Endothelial cell of umbilical vein (primary cell): ENCODE measurements at places on chromosomes 6 and 20. TPM values are rescaled to one million over a fixed set of nuclear protein-coding genes. Genes with fewer than 3 reads are reported as not detected.

DNA sequence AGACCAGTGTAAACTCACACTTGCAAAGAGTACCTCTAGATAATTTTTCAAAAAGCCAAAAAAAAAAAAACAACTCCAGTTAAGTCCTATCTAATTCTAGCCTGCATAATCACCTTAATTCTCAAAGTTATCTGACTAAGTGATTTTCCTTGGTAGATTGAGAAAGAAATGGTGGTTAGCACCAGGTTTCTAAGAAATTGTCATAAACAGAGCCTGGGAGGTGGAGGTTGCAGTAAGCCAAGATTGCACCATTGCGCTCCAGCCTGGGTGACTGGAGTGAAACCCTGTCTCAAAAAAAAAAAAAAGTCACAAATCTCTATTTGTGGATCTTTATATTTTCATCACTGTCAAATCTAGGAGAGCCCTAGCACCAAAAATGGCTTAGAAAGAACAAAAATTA, 8.9 kb downstream of the FBXO5 start:
- DNase-seq: no peak

DNA sequence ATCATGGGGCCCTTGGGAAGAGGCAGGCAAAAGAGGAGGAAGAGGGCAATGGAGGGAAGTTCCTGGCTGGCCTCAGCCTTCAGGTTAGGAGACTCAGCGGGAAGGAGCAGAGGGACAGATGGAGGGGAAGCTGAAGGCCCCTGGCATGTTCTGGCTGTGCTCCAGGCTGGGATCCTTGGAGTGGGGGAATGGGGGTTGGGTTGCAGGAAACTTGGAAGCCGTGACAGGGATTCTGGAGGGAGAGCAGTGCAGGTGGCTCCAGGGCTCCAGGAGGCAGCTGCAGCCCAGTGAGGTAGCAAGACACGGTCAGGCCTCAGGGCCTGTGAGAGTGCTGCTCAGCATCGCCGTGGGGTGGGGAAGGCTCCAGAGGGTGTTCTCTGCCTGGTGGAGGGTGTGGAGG, 64.6 kb upstream of the SCP2D1 start:
- DNase-seq: no peak

GRCh38 chr6:142804490-142804889, 140.5 kb downstream of the HIVEP2 start:
- DNase-seq: no peak

GRCh38 chr20:634148-634925, 18.7 kb downstream of the SRXN1 start:
- DNase-seq: no peak

- DNase-seq: no peak
These were observed 88.3 kb downstream of the SSR1 start for GRCh38 chr6:7224731-7225130.

GRCh38 chr20:63831993-63832686, 1.1 kb upstream of the ZBTB46 start:
- no peak for DNase-seq

DNA sequence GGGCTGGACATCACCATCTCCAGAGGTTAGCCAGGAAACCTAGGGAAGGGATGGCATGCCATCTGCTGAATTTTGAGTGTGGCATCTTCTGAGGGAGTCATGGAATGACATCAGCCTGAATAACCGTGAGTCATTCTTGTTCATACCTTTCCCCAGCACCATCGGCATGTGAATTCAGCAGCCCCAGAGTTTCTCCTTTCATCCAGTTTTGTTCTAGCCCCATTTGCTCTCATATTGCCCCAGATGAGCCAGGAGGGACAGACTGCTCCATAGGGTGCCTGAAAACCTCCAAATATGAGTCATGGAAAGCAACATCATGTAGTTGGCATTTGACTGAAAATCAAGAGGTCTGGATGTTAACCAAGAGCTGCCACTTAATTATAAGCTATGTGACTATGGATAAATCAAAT, 219.2 kb upstream of the SGK1 start:
- no peak for DNase-seq

DNA sequence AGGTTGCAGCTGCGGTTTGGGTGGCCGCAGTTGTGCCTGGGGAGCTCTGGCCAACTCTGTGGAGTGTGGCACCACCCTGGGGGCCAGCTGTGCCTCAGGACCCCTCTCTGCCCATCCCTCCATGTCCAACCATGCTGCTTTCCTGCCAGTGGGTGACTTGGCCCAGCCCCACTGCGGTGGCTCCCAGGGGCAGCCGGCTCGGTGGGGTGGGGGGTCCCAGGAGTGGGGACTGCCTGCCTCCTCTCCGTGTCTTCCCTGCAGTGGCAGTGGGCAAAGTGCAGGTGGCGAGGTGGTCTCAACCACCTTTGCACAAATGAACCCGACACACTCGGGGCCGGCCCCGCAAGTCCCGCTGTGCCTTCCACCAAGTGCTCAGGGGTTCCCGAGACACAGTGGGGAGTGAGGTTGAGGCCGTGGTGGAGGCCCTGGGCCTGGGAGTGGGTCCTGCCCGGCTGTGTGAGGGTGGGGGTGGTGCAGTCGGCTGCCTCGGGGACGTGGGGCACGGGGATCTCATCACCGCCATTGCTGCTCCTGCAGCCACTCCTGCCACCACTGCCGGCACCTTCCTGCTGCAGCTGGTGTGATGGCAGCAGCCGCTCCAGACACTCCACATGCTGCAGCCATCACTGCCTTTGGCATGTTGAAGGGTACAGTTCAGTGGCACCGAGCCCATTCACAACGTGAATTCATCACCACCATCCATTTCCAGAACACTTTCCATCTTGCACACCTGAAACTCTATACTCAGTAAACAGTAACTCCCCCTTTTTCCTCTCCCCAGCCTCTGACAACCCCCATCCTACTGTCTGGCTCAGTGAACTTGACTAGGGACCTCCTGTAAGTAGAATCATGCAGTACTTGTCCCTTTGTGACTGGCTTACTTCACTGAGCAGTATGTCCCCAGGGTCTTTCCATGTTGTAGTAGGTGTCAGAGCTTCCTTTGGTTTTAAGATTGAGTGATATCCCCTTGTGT, 10.7 kb upstream of the SLCO4A1 start:
- DNase-seq: no peak

- DNase-seq: no peak
These were observed 8.8 kb upstream of the VSX1 start for GRCh38 chr20:25090492-25091429.

- DNase-seq: peak; percentile 11
These were observed 3.1 kb downstream of the MYL9 start for GRCh38 chr20:36544134-36545018.

DNA sequence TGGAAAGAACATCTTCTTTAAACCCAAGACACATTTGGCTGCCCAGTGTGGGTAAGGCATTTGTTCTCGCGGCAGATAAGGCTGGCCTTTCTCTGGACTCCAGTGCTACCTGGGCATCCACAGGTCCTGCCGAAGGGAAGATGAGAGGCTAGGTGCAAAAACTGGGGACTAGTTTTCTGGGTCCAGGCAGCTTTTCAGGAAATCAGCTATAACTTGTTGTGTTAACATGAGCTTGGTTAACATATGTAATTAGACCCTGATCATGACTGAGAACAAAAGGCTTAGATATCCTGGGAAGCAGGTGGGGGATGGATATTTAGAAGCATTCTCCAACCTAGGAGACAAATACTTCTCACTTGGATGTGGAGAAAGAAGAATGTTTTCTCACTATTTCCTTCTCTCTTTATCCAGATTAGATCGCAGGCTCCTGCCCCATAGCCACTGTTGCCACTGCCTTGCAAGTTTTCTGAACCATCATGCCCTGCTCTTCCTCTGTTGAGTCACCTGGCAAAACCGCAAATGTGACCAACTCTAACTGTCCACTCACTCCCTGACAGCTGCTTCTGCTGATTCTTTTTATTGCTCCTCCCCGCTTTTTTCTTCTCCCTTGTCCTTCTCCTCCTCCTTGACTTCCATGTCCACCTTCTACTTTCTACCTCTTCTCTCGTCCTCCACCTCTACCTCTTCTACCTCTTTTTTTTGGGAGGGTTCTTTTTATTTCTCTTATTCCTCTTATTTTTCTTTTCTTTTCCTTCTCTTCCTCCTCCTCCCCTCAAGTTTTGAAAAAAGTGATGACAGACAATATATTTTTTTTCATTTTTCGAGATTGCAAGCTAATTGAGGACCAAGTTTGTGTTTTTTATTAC, 258.1 kb downstream of the UTRN start:
- no peak for DNase-seq

DNA sequence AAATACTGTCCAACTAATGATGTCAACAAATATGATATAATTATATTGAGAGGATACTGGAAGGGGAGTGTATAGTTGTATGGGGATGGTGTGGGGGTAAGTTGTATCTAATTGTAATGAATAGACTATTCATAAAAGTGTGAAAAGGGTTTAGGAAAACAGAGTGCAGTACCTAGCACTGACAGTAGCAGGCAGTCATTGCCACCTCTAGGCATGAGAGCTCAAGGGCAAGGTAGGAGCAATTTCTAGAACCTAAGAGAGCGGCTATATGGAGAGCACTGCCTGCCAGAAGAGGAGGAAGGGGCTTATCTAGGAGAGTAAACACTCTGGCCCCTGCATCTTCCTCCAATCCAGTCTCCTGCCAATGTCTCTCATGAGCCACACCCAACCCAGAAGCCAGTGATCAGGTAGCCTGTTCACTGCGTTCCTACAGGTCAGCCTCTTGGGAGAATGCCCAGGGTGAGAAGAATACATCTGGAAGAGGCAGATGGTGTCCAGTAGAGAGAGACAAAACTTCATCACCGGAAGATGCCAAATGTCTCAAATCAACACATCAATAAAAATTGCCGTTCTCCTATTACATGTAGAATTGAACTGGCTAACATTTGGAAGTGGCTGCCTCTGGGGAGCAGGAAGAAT, 200.0 kb downstream of the LY86 start:
- DNase-seq: peak; percentile 30

DNA sequence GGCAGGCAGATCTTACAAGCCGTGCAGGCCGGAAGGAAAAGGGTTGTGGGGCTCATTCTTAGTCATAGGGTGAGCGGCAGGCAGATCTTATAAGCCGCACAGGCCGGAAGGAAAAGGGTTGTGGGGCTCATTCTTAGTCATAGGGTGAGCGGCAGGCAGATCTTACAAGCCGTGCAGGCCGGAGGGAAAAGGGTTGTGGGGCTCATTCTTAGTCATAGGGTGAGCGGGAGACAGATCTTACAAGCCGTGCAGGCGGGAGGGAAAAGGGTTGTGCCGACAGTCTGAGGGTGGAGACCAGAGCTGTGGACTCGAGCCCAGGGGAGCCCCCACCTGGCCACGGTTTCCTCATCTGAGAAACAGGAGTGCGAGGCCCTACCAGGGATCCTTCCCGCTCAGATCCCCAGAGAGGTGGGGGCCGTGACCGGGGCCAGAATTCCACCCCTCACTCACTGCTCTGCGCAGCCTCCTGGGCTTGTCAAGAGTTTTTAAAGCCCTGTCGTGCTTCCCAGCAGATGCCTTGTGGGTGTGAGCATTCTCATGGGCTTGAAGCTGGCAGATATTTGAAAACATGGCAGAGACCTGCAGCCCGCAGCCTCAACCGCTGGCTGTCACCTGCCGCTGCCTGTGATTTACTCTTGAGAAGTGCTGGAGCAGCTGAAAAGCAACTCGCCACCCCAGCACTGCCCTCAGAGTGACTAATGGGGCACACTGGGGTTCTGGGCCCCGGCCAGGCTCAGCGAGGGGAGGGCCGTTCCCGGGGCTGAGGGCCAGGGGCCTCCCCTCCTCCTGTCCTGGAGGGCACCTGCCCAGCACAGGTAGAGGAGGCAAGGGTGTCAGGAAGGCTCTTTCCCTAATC, 31.9 kb downstream of the NTSR1 start:
- DNase-seq: peak; percentile 85

GRCh38 chr6:16806363-16806762, 45.1 kb upstream of the ATXN1 start:
- DNase-seq: no peak

GRCh38 chr6:55033016-55033546, 141.2 kb upstream of the HCRTR2 start:
- no peak for DNase-seq

DNA sequence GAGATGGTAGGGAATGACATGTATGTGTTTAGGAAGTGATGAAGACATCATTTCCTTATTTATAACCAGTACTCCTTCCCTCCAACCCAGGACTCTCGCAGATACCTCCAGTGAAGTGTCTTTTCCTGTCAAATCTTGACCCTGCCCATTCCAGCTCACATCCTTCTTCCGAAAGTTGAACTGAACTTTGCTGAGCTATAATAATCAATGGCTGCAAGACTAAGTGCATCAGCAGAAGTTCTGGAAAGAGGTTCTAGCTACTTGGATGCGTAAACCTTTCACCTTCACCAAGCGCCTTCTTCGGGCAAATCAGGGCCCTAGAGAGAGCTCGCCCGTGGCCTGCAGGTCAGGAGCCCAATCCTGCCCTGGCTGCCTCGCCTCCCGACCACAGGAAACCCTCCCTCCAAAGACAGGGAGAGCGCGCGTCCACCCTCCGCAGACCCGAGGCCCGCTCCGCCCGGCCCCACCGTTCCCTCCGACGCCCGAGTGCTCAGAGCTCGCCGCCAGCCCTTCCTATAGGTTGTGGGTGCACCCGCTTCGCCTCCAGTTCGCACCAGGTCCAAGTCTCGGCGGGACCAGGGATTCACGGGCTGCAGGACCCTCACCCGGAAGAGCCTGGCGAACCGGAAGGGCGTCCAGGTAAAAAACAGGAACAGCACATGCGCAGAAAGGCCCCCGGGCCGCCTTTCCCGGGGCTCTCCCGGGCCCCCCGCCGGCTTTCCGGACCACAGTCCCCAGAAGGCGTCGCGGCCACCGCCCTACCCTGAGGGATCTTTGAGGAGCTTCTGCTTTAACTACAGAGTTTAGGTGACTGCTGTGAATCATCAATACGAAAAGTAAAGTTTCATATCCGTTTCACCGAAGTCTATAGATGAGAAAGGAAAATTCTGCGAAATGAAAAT, at the start of gene ZNF334:
Gene ZNF334, minus strand, starts transcription at position 617 of the 902 bp plus-strand sequence. CDS start 1,457 bp downstream, outside the sequence.
- no peak for DNase-seq

DNA sequence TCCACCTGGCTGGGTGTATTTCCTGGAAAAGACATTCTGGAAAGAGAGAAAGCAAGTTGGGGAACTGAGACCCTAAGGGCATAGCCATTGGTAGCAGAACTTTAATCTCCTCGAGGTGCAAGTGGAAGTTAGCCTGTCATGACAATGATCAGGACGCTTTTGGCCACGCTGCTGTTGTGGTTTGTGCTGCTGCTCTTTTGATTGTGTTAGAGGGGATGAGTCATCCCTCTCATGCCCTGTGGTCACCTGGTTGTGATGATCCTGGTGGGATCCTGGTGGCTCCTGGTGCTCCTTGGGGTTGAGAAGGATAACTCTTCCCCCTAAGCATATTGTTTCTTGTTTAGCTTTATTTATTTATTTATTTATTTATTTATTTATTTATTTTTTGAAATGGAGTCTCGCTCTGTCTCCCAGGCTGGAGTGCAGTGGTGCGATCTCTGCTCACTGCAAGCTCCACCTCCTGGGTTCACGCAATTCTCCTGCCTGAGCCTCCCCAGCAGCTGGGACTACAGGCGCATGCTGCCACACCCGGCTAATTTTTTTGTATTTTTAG, 350.3 kb downstream of the KIF16B start:
- DNase-seq: no peak

The HMGCLL1 gene
- total RNA-seq: not detected in 2 replicates

The CRISP3 gene
- total RNA-seq: not detected in 2 replicates

The CTAGE9 gene
- total RNA-seq: not detected in 2 replicates

The HLA-DQB2 gene
- total RNA-seq: not detected in 2 replicates

The PXDC1 gene
- total RNA-seq: 119 and 121 TPM in 2 replicates

The PFDN6 gene
- total RNA-seq: 52.3 and 63.5 TPM in 2 replicates

The PEDS1 gene
- 62.7 and 71.9 TPM in 2 replicates for total RNA-seq

The HLA-DPB1 gene
- 2.3 and 19.1 TPM in 2 replicates for total RNA-seq
